CD4-positive, CD25-positive, alpha-beta regulatory T cell (primary cell): ENCODE measurements at places on chromosomes 11 and 22. TPM values are rescaled to one million over a fixed set of nuclear protein-coding genes. Genes with fewer than 3 reads are reported as not detected.

- no peaks in the 10 kb centered on the region for H3K27me3 ChIP-seq
- no peaks in the 10 kb centered on the region for H3K36me3 ChIP-seq
- no peaks in the 10 kb centered on the region for H3K4me1 ChIP-seq
- no peak overlapping the region for H3K4me3 ChIP-seq
- DNase-seq, result no peak
- H3K27ac ChIP-seq, result no peak overlapping the region
Measured at GRCh38 chr22:27973846-27974245, 54.8 kb upstream of the PITPNB start.

ZNF214 gene
- polyA plus RNA-seq, result not detected

MMP1 gene
- not detected for polyA plus RNA-seq

GNAZ gene
- polyA plus RNA-seq, result 0.05 TPM

DGCR6L gene
- polyA plus RNA-seq, result 111 TPM

OSM gene
- polyA plus RNA-seq, result 6.9 TPM

SPON1 gene
- 1.2 TPM for polyA plus RNA-seq

DNA sequence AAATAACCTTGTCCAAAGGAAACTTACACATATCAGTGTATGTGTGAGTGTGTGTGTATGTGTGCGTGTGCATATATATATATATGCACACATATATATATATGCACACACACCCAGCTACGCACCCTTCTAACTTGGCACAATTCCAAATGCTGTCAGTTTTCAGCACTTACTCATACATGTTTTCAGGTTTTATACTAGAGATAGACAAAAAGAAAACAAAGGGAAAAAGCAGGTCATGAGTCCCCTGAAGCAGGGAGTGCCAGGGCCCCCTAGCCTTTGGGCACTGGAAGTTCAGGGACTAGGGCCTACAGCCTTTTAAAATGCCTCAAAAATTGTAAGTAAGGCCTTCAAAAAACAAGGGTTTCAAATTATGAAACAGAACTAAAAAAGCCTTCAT lies 265.4 kb downstream of the CADM1 start:
- no peak for DNase-seq
- H3K36me3 ChIP-seq, result no peaks in the 10 kb centered on the region
- no peak overlapping the region for H3K27ac ChIP-seq
- peaks cover 3% of the 10 kb centered on the region for H3K27me3 ChIP-seq
- H3K4me3 ChIP-seq, result no peak overlapping the region

- no peak overlapping the region for H3K4me3 ChIP-seq
- H3K36me3 ChIP-seq, result no peaks in the 10 kb centered on the region
- no peak overlapping the region for H3K27ac ChIP-seq
- no peak for DNase-seq
- peaks cover 7% of the 10 kb centered on the region for H3K27me3 ChIP-seq
Measured at GRCh38 chr11:102553835-102554282, 23.3 kb upstream of the MMP7 start.

- no peaks in the 10 kb centered on the region for H3K36me3 ChIP-seq
- H3K4me1 ChIP-seq, result no peaks in the 10 kb centered on the region
- DNase-seq, result no peak
- no peaks in the 10 kb centered on the region for H3K27me3 ChIP-seq
- H3K4me3 ChIP-seq, result no peak overlapping the region
Measured at GRCh38 chr11:84747871-84748270, 879.3 kb downstream of the DLG2 start.

DNA sequence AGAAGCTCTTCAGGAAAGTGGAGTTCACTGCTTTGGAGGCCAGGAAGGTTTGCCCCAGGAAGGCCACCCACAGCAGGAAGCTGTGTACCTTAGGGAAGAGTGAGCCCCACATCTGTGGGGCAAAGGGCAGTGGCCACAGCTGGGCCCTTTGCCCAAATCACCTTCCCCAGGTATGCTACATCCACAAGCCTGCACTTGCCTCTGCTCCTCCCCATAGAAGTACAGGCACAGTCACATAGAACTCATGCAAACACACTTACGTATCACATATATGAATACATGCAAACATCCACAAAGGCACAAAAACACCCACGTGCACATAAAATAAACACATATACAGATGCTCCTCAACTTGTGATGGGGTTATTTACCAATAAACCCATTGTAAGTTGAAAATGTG lies 2.1 kb downstream of the TRIM29 start:
- H3K27ac ChIP-seq, result no peak overlapping the region
- H3K27me3 ChIP-seq, result no peaks in the 10 kb centered on the region
- no peak overlapping the region for H3K4me3 ChIP-seq
- H3K36me3 ChIP-seq, result no peaks in the 10 kb centered on the region
- no peak for DNase-seq
- no peaks in the 10 kb centered on the region for H3K4me1 ChIP-seq
